ENCODE measurements at places on chromosomes 2 and 18. TPM values are rescaled to one million over a fixed set of nuclear protein-coding genes. Genes with fewer than 3 reads are reported as not detected.

DNA sequence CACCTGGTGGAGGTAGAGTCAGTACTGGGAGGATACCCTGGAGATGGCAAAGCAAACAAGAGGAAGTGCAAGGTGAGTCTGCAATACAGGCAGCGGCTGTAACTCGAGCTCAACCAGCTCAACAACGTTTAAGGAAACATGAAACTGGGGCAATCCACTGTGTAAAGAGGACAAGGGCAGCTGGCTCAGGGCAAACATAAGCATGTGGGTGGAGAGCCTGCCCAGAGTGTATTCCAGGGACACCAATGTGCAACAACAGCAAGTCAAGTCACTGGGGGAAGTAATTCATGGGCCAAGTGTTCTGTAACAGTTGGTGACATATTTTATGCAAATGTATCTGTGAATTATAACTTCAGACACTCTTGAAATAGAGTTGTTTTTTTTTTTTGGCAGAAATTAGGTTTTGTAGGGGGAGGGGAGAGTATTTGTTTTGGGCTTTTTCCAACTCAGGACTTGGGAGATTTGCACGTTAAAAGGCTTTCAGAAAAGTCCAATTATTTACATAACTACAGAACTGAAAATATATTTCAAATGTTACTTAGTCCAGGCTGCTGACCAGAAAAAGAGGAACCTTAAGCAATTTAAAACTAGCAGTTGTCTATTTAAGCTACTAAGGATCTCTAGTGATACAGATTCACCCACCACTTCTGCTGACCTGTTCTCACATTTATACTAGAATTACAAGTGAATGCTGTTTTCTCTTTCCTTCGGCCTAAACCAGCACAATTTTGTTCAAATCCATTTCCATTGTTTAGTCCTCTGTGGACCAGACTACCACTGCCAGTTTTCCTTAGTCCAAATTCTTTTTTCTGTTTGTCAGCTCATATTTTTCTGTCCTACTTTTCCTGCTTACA is 18.6 kb downstream of the NRXN1 start:
- no peak for DNase-seq

LYPD6 gene
- polyA plus RNA-seq = 17.0 TPM

SIX3 gene
- polyA plus RNA-seq = not detected

GRCh38 chr2:205627085-205627484 is 55.2 kb upstream of the NRP2 start:
- no peak for DNase-seq

- DNase-seq = no peak
Measured at GRCh38 chr2:207194028-207194427, 28.3 kb upstream of the KLF7 start.

- no peak for DNase-seq
Measured at GRCh38 chr2:169193618-169194017, 124.3 kb downstream of the DHRS9 start.

DNA sequence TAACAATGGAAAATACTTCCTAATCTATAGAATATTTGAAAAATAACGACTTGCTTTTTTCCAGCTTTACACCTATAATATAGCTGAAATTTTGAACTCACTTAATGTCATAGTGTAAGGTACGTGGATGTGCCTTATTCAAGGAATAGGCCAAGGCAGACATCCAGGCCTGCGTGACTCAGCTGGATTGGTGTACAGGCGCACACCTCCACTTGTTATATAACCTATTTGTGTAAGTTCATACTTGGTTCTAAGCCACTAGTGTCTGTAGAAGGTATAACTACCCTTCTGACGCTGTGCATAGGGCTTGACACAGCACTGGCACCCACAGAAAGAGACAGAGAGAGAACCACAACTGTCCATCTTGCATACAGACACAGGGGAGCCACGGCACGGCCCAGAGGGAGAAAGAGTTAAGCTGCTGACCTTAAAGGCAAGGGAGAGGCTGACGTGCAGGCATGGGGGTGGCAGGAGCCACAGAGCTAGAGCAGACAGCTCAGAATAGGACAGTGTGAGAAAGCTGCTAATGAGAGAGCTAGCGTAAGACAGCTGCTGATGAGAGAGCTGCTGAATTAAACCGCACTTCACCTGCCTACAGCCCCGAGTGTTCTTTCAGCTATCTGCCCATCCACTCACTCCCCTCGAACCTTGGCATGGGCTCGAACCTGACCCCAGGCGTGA is 16.1 kb downstream of the CCDC178 start:
- DNase-seq = no peak

- no peak for DNase-seq
Measured at GRCh38 chr18:42620657-42621056, 494.8 kb downstream of the RIT2 start.

ASB18 gene
- polyA plus RNA-seq = not detected

DNA sequence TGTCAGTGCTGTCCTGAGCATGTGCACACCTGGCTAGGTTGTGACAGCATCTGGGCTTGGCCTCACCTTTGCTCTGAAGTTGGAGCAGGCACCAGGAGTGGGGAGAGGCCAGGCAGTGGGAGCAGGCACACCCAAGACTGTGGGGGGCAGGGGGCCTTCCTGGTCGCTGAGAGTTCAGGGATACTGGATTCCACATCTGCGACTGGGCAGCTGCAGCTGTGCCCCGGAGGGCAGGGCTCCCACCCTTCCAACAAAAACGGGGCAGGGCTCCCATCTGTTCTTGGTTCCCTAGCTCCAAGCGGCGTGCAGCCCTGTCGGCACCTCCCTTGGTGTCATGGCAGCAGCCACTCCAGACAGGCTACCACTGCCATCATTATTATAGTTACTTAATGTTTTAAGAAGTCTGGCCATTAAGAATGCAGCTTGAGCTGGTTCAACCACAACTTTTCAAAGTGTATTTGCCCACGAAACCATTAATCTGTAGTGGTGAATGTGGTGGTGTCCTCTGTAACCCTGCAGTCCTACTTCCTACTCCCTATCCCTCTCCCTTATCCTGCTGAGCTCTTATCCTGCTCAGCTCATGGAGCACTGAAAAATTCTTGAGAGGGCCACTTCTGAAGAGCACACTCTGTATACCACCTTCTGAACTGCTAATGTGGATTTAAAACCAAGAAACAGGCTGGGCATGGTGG is 48.0 kb upstream of the RAB1A start:
- DNase-seq = no peak

GRCh38 chr18:7068871-7069590 is 48.6 kb downstream of the LAMA1 start:
- no peak for DNase-seq

GRCh38 chr2:149709496-149710263 is 122.1 kb upstream of the MMADHC start:
- DNase-seq = no peak

DSC2 gene
- 44.8 TPM for polyA plus RNA-seq
